IPS DF 19.7 (cell line): ENCODE measurements at places on chromosomes 1 and 21.

DNA sequence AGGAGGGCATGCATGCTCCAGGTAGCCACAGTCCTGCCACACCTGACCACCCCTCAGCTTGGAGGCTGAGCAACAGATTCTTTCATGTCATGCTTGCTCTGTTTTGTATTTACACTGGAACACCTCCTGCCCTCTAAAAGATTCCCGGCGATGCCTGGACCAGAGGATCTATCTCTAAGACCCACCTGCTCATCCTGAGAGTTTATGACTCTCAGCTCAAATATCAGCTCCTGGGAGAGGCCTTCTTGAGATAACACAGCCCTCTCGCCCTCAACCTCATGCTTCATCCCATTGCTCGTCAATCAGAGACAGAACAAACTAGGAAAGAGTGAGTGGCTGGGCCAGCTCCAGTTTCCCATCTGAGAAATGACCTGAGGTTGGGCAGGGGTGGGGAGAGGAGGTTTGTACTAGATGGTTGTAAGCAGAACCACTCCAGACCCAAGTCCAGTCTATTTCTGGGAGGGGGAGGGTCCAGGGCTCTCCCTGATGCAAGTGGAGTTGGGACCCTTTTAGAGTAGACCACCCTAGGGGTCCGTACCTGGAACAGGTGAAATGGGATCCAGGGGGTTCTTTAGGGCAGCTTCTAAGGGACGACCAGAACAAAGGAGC, 524.5 kb downstream of the MATN1 start:
- DNase-seq, result no peak

GRCh38 chr1:45820173-45820572, 16.8 kb downstream of the MAST2 start:
- no peak for DNase-seq

GRCh38 chr1:164787834-164788231, 228.8 kb downstream of the PBX1 start:
- no peak for DNase-seq

- no peak for DNase-seq
Measured at GRCh38 chr1:208510192-208510952, 266.2 kb upstream of the PLXNA2 start.

DNA sequence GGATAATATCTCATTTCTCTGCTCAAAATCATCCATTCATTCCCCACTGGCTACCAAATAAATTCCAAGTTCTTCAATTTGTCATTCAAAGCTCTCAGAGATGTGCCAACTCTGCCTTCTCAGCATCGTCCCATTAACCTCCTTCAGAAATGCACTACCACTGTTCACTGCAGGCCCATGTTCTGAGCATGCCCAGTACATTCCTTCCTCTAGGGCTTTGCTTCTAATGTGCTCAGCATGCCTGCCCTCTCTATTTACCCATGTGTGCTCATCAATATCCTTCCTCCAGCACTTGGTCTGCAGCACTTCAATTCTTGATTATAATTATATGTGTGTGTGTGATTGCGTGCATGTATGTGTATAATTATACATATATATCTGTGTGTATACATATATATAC, 36.1 kb upstream of the RGS8 start:
- DNase-seq, result no peak

- DNase-seq, result no peak
Measured at GRCh38 chr1:212166644-212167043, 118.6 kb upstream of the PPP2R5A start.

DNA sequence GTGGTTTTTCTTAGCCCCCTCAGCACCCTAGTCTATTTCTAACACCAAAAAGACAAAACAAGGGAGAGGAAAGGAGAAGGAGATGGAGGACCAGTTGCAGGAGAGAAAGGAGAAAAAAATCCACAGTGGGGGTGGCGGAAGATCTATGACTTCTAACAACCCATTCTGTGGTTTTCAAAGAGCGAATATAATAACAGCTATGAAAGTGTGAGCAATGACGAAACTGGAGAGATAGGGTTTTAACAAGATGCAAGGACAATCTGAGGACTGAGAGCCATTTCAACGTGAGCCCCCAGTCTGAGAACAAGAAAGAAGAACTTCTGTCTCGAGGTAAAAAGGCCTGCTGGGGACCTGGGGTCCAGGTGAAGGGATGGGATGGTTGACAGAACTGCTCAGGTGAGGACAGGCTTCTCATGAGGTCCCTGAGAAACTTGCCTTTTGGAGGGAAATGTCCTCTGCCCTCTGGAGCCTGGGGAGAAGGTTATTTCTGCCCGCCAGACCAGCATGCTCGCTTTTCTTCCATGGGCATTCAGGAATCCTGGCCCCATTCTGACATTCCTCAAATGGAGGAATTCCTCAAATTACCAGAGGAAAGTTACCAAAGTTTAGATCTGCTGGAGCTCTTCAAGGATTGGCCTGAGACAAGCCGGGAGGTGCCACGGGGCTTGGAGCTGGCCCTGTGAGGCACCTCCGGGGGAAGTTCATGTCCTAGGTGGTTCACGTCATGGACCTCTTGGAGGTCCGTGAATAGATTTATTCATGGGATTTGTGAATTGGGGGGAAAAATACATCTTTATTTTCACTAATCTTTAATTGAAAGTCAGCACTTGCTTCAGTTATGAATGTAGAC, at the start of gene CD160:
Gene CD160, plus strand, starts transcription at position 270 of the 850 bp plus-strand sequence. CDS start 8,829 bp downstream, outside the sequence.
- DNase-seq, result no peak

DNA sequence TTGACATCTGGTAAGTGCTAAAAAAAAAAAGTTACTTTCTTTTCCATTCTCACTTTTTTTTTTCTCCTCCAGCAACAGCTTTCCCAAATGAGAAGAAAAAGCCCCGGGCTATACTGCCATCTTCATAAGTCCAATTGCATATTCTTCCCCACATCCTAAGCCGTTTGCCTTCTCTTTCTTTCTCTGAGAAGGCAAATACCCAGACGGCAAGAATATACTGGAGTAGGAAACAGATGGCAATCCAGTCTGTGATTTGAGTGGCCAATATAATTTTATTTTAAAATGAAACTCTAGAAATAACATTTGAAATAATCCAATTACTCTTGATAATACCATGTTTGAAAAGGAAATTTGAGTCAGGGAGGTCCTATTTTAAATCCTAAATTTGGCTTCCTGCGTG, 44.6 kb upstream of the GREM2 start:
- DNase-seq, result no peak

GRCh38 chr1:119987112-119987511, 82.3 kb downstream of the NOTCH2 start:
- no peak for DNase-seq
